Activated CD4-positive, alpha-beta T cell treated with anti-CD3 and anti-CD28 coated beads, Interleukin-2, Interleukin-6, amounts not matched to agents 100 ng/mL and 50 ng/mL, durations not matched to agents 16 hours and 8 hours (primary cell): ENCODE measurements at places on chromosomes 6 and 20.

GRCh38 chr20:46176739-46177378 lies 58.7 kb downstream of the CD40 start:
- DNase-seq, result no peak

GRCh38 chr6:4055420-4056041 lies 23.4 kb downstream of the FAM217A start:
- peak; percentile 19 for DNase-seq

GRCh38 chr6:157078326-157078725 lies 245.0 kb downstream of the TMEM242 start:
- no peak for DNase-seq

GRCh38 chr6:26501482-26501986 lies 1.4 kb downstream of the BTN1A1 start:
- peak; percentile 26 for DNase-seq

DNA sequence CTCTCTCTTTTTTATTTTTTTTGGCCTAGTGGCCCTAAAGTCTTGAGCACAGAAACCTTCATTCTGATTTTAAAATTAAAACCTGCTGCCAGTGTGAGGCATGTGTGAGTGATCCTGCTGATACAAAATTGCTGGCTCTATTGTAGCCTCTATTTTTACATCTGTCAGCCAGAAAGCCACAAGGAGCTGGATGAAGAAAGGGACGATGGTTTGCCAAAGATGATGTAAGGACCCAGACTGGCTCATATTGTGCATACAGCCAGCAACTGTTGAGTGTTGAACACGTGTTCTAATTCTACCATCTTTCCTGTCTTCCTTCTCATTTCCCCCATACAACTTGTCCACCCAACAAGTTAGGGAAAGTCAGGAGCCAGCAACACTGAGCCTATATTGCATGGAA lies 40.8 kb upstream of the ATXN1 start:
- DNase-seq, result no peak

- DNase-seq, result no peak
Measured at GRCh38 chr20:10666221-10667076, 7.3 kb downstream of the JAG1 start.

DNA sequence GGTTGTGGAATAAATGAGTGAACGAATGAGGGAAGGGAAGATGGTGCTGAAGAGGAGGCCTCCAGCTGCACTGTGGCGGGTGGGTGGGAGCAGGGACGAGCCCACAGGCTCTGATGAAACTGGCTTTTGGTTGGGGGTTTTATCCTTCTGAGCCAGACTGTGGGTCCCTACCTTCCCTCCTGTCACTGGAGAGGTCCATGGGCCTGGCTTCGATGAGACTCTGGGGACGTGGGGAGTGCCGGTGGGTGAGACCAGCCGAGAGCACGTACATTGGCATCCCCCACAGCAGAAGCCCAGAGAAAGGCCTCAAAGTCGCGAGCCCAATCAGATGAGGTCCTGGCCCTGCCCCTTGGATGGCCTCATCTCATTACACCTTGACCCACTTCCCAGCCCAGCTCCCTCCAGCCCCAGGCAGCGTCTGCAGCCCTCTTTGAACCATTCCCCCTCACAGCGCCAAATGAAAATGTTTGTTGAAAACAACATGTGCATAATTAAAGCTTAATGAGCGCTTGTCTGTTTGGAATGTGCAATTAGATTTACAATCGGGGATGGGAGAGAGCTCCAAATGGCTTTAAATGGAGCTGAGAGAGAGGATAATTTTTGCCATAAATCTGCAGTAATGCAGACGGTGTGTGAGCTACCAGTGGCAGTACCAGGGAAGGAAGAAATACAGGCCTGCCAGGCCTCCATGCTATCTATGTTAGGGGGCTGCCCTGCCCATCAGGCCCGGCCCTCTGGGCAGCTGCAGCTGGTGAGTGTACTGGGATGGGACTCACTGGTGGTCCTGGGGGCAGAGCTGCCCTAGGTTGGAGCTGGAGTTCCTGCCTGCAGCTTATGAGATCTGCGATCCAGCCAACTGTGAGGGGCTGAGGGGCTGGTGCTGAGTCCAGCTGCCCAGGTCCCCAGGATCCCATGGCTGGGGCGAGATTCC lies 47.2 kb downstream of the TOX2 start:
- no peak for DNase-seq

- DNase-seq, result no peak
Measured at GRCh38 chr6:108807928-108808327, 40.3 kb upstream of the ARMC2 start.

DNA sequence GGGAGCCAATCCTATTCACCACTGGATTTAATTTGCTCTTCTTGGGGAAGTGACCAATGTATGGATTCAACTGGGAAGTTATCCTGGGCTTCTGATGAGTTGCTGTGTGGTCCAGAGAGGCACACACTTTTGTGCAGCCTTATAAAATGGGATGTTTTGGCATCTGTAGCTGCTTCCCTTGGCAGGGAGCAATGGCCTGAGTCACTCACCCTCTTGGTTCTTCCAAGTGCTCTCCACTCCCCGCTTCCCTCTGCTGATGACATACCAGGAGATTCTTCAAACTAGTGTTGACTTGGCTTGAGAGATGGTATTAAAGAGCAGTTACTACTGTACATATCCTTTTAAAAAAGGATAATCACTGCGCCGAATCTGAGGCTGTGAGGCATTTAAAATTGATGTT lies 105.8 kb downstream of the JARID2 start:
- no peak for DNase-seq

DNA sequence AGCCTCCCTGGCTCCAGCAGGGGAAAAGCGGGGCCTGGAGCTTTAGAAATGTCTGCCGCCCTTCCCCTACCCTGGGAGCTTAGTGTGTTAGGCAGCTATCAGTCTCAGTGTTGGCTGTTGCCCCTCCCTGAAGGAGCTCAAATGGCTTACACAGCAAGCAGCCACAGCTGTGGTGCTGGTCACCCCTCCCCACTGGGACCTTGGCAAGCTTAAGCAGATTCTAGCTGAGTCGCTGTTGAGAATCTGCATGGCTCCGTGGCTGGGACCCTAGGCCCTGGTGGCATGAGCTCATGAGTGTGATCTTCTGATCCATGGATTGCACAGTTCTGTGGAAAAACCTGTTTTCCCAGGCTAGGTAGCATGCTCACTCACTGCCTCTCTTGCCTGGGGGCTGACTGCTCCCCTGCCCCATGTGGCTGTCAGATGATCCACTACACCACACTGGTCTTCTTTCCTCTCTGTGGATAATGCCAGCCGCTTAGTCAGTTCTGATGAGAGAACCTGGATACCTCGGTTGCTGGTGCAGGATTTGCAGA lies 714.0 kb downstream of the MAFB start:
- no peak for DNase-seq

GRCh38 chr20:51529081-51529681 lies 13.3 kb downstream of the NFATC2 start:
- peak; percentile 83 for DNase-seq

GRCh38 chr20:40538131-40538530 lies 150.9 kb downstream of the MAFB start:
- DNase-seq, result no peak

DNA sequence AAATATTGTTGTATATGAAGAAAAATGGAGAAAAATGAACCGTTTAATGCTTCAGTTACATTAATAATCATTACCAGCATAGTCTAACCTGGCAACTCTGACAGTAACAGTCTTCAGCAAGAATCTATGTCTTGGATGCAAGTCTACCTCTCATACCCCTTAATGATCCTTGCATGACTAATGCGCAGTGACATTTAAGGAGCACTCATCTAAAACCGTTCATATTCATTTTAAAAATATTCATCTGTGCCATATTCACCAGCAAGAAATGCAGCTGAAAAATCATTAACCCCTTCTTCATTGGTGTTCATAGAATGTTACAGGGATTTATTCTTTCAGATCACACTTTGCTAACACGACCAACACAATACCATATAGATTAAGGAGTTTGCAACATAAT lies 227.2 kb upstream of the ASCC3 start:
- DNase-seq, result no peak

GRCh38 chr20:15220009-15220656 lies 882.7 kb upstream of the FLRT3 start:
- DNase-seq, result no peak

DNA sequence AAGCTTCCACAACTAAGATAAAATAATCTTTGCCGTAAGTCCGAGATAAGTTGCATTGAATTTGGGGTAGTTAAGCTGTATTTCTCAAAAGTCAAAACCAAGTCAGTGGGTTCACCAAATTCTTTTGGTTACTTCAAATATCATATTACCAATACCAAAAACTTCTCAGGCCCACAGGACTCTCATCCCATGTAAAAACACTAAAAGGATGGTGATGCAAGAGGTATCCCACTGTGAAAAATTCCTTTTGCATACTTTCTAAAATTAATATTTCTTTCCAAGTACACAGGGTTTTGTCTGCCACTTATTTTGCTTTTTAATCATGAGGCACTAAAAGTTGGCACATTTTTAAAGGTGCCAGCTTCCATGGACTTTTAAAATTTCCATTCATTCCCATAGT lies 151.3 kb downstream of the GJA10 start:
- DNase-seq, result no peak

DNA sequence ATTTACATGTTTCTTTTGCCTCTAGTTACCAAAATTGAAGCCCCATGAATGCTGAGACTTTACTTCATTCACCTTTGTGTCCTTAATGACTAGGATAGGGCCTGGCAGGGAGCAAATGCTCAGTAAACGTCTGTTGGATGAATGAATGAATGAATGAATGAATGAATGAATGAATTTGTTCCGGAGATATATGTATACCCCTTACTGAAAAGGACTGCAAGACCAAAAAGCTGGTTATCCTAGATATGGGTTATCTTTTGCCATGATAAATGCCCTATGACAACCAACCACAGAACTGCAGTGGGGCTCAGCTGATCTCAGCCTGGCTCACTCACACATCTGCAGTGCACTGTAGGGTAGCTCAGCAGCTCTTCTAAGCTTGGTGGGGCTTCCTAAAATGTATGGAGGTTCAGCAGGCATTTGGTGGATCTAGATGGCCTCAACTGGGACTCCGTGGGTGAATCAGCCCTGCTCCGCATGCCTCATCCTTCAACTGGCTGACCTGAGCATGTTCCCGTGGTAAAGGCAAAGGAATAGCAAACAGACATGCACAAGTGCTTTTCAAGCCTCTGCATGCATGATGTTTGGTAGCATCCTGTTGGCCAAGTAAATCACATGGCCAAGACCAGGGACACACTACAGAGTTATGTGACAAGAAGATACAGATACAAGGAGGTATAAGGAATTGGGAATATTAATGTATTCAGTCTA lies 378.7 kb upstream of the SOX4 start:
- no peak for DNase-seq

GRCh38 chr6:161088676-161089328 lies 97.2 kb downstream of the MAP3K4 start:
- no peak for DNase-seq

- no peak for DNase-seq
Measured at GRCh38 chr20:7586481-7586880, 353.8 kb downstream of the HAO1 start.

DNA sequence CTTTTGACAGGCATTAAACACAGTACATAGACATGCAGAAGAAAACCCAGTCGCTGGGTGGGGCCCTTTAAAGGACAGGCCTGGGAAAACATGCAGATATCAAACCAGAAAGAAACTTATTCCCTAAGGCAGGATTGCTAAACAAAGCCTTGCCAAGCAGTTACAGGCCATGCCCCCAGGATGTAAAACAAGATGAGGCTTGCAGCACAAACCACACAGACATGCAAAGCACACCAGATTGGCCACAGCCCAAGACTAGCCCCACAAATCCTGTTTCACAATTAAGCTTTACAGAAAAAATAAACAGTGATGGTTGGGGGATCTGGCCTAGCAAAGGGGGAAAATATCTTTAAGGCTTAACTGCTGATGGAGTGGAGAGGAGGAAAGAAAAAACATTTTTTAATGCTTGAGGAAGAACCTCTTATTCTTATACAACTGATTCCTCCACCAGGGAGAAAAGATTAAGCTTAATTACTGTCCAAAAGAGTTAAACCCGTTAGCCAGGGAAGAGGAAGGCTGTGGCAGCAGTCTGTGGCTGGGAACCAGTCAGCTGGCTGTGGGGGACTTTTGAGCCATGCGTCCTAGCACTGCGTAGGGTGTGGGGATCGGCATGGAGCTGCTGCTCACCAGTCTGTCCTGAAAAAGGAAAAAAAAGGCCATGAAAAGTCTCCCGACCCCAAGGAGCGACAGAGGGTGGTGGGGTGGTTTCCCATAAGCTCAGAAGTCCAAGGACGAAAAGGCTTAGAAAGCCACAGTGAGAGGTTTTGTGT lies 28.4 kb downstream of the COL19A1 start:
- no peak for DNase-seq

GRCh38 chr20:11429168-11429567 lies 488.5 kb upstream of the BTBD3 start:
- DNase-seq, result no peak

DNA sequence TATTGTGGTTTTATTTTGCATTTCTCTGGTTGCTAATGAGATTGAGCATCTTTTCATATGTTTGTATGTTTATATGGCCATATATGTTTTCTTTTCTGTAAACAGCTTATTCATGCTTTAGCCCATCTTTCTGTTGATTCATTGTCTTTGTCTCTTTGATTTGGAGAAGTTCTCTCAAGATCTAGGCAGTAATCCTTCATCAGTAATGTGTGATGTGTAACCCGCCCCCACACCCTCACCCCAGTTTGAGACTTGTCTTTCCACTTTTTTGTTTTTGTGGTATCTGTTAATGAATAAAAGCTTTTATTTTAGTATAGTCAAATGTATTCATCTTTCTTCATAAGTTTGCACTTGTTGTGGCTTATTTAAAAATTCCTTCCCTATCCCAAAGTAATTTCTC lies 26.0 kb downstream of the ZC3H12D start:
- DNase-seq, result no peak

GRCh38 chr6:149031859-149032598 lies 285.2 kb downstream of the UST start:
- peak; percentile 87 for DNase-seq

- DNase-seq, result no peak
Measured at GRCh38 chr6:34926655-34927054, 37.6 kb downstream of the ANKS1A start.

- DNase-seq, result no peak
Measured at GRCh38 chr6:62090442-62091229, 195.4 kb downstream of the KHDRBS2 start.

DNA sequence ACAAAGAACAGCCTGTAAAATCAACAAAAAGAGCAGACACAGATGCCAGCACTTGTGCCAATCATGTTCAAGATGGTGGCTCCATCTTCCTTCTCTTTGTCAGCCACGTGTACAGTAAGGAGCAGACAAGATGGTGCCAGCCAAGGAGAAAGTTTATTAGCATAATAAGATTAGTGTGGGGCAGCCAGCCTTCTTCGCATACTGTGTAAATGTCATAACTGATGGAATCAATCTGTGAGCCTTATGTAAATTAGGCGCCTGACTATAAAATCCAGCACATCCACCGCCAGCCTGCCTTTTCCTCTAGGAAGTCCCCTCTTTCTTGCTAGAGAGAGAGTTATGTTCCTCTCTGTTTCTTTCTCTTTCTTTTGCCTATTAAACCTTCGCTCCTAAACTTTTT lies 99.7 kb upstream of the RALGAPA2 start:
- no peak for DNase-seq

DNA sequence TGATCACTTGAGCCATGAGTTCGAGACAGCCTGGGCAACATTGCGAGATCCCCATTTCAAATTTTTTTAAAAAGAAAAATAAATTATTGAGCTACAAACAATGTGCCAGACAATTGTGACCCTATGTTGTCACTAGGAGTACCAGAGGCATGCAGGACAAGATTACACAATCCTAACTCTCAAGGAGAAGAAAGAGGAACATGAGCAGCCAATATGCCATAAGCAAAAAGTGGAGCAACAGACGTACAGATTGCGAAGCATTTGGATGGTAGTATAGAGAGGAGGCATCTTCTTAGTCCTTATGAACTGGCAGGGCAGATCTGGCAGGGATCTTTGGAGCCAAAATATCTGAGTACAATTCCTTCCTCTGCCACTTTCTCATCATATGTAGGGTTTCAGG lies 156.4 kb downstream of the OR2B2 start:
- no peak for DNase-seq
